Fibroblast of the aortic adventitia (primary cell): ENCODE measurements at places on chromosomes 5 and 9.

DNA sequence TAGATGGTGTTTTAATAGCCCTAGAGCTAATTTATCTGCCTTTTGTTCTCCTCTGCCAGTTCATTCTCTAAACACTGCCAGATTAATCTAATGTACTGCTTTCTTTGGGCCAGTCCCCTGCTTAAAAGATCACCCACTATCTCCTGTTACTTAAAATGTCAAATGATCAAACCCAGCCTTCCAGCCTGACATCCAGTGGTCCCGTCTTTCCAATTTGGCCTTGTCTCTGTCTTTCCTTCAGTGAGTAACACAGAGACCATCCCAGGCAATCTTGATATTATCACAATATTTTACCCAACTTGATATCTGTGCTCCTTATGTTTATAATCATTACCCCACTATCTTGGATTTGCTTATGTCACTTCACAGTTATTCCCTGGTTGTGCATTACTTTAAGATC, 12.0 kb downstream of the PRR16 start:
- DNase-seq, result peak; percentile 24

- peak; percentile 70 for DNase-seq
Measured at GRCh38 chr5:106094204-106094607, 1576.5 kb downstream of the EFNA5 start.

DNA sequence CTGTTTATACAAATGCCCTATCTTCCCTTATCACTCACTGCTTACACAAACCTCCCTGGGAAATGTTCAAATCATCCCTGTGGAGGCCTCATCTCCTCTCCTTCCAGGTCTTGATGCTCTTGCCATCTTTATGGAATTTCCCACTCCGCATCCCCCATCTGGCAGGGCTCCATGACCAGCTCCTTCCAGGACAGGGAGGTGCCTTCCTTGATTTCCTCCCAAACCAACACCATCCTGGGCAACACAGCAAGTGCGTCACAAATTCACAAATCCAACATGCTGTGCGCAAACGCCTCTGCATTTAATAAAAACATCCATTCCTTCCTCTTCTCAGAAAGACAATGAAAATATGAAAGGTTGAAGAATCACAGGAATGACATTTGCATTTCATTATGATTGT, 51.7 kb downstream of the EPB41L4A start:
- no peak for DNase-seq

DNA sequence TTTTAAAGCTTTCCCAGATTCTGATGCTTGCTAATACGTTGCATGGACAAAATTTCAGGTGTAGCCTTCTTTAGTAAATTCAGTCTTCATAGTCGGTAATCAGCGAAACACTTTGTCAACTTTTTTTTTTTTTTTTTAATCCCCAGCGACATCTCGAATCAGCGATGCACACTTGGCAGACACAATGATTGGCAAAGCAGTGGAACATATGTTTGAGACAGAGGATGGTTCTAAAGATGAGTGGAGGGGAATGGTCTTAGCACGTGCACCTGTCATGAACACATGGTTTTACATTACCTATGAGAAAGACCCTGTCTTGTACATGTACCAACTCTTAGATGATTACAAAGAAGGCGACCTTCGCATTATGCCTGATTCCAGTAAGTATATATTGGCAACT, 66.8 kb upstream of the NXNL2 start:
- DNase-seq, result no peak

DNA sequence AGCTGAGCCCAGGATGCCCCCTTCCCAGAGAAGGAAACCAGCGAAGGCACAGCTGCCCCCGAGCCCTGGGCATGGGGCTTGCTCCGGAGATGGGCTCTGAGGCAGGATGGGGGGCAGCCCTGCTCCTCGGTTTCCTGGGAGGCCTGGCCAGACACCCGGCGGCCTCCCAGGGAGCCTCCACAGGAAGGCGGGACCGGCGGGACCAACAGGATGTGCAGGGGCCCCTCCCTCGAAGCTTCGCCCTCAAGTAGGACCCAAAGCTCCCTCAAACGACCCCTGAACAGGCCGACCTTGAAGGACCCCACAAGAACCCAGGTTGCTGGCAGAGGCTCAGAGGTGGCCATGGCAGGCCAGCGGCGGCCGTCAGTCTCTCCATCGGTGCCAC, 11.7 kb downstream of the EXD3 start:
- no peak for DNase-seq
